NB4 (cell line): ENCODE measurements at places on chromosomes 4 and X.

GRCh38 chr4:74536557-74536956 lies 91.6 kb downstream of the AREG start:
- DNase-seq = no peak

DNA sequence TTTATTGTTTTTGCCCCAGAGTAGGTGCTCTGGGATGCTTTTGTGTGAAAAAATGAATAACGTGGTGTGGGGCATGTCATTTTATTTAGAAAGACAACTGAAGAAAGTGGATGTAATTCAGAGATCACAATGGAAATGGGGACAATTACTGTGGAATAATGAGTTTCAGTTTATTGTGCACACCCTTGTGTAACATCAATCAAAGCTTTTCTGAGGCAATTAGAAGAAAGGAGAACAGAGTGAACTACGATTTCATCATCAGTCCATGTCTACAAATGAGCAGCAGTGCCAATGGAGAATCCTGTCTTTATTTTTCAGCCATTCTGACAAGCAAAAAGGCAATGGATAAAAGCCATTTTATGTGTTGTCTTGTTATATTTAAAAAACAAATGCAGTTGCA lies 339.2 kb downstream of the TMA16 start:
- no peak for DNase-seq

DNA sequence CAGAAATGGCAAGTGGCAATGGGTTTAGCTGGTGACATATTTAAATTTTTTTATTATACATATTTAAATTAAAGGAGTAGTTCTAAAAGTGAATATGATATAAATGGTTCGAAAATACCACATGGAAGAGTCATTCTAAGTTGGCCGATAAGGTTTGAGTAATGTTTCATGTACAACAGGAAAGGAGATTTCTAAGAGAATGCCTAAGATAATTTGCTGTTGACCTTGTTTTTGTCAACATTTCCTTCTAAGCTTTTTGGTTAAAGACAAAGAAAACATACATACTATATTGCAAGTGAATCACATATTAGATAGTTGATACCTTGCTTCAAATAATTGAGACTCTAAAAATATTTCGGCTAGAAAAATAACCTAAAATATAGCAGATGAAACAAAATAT lies 526.6 kb upstream of the SLIT2 start:
- no peak for DNase-seq

GRCh38 chrX:150410513-150410912 lies 47.4 kb downstream of the MAMLD1 start:
- no peak for DNase-seq

DNA sequence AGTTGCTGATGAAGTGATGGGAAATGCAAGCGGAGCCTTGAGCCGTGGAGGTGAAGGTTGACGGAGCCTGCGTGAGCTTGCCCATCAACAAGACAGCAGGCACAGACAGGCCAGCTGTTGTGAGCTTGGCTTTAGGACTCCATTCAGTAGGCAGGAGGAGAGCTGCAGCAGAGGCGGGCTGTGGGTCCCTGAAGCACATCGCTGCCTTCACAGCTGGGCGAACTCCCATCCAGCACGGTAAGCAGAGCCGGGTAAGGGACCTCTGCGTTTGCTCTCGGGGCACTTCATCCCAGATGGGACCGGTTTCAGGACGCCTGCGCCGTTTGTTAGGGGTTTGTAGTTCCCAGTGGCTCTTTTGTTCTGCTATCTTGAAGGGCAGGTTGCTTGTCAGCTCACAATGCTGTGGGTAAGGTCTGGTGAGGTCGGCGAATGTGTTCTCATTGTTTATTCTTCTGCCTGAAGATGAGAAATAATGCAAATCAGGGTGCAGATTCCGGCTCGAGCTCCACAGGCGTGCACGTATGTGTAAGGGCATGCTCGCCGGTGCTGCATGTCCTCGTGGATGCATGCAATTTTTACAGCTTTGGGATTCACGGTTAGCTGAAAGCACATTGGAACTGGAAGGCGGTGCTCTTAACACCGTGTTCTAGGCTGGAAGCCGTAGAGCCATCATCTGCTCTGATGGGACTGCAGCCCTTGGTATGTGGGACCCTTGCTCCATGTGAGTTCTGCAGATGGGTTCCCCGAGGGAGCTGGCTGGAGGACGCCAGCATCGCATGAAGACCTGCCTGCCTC lies 54.6 kb upstream of the CLDN34 start:
- no peak for DNase-seq

- DNase-seq = no peak
These were observed 38.5 kb downstream of the CHRNA9 start for GRCh38 chr4:40373636-40374035.

- no peak for DNase-seq
These were observed 17.6 kb upstream of the DMP1 start for GRCh38 chr4:87632469-87632868.

DNA sequence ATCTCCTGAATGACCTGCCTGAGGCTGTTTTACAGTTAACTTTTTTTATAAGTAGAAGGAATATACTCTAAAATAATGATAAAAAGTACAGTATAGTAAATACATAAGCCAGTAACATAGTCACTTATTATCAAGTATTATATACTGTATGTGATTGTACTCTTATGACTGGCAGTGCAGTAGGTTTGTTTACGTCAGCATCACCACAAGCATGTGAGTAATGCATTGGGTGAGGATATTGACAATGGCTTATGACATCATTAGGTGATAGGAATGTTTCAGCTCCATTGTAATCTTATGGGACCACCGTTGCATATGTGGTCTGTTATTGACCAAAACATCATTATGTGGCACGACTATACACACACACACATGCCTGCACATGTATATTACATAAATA lies 20.5 kb downstream of the NUDT9 start:
- no peak for DNase-seq

DNA sequence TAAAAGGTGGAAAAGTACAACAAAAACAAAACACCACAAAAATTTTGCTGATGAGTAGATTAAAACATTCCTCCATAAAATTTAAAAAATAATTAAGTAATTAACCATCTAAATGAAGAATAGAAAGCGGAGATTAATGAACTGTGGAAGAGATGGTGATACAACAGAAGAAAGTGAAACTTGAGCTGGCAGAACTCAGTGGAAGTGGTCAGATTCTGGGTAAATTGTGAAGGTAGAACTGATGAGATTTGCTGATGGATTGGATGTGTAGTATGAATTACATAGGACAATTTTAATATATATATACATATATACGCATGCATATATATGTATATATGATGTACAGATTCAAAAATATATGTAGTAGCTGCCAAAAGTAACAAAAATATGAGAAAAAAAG lies 73.9 kb downstream of the AMOT start:
- DNase-seq = no peak

GRCh38 chrX:133868682-133869081 lies 116.7 kb downstream of the GPC3 start:
- DNase-seq = no peak

DNA sequence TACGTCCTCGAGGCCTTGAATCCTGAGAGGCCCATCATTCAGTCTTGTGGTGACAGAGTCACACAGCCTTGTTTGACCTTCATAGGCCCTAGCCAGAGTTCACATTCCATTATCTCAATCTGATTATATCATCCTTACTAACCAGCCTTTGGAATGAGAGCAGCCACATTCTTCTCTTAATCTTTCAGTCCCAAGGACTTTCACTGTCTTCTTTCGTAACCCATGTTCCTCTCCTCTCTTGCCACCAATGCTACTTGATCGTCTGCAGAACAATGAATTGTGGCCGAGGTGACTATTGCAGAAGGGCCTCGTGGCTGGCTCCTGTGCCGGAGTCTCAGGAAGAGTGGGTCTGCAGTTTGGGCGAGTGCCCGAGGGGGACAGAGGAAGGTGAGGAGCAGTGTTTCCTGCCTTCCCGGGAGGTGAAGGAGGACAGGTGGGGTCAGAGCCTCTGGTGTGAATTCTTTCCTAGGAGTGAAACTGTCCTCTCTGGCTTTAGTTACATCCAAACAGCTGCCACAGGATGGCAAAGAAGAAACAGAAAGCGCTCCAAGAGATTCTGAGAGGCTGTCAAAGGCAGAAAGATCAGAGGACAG lies 94.6 kb downstream of the LIMCH1 start:
- no peak for DNase-seq

DNA sequence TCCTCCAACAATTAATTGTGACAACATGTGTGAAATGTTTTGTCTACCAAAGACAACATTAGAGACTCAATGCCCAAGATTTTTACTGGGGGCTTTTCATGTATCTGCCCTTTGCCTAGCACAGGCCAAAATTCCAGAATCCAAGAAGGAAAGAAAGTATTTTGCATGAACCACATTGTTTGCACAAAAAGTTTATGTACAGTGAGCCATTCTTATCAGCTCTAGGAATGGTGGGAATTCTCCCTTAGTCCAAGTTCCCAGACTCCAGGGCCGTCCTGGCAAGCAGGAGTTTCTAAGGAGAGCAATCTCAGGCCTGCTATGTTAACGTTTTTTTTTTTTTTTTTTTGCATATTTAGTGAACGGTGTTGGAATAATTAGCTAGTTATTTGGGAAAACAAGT lies 21.6 kb downstream of the GPRASP1 start:
- DNase-seq = no peak

- DNase-seq = no peak
These were observed 46.6 kb downstream of the ANKRD17 start for GRCh38 chr4:73211968-73212367.

DNA sequence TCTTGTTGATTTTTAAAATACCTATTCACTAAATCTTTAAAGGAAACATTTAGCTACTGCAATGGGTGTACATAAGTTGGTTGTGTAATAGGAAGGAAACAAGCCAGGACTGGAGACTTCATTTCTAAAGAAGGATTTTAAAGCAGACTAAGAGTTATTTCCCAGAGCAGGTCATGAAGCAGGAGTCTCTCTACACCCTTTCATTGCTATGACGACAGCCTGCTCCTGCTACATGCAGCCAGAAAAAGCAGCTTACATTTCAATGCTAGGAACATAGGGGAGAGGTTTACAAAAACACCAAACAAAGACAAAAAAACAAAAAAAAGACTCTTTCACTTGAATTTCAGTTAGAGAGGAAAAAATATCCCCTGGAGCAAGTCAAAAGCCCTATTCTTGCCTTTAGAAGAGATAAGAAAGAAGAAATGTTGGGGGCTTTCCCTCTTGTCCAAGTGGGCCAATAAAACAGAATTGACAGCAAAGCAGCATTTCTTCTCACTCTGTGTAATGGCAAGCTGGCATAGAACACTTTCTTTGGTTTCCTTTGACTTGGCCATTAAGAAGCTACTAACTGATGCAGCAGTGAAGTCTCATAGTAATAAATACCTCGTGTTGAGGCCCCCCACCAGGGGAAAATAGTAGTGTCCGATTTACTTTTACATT lies 3.4 kb downstream of the SPARCL1 start:
- no peak for DNase-seq

GRCh38 chr4:2469192-2469984 lies 482 bp downstream of the RNF4 start:
- DNase-seq = peak; percentile 85

- peak; percentile 28 for DNase-seq
These were observed 10.0 kb upstream of the PPA2 start for GRCh38 chr4:105483840-105484239.

GRCh38 chr4:128832243-128832625 lies 22.7 kb downstream of the JADE1 start:
- DNase-seq = no peak

DNA sequence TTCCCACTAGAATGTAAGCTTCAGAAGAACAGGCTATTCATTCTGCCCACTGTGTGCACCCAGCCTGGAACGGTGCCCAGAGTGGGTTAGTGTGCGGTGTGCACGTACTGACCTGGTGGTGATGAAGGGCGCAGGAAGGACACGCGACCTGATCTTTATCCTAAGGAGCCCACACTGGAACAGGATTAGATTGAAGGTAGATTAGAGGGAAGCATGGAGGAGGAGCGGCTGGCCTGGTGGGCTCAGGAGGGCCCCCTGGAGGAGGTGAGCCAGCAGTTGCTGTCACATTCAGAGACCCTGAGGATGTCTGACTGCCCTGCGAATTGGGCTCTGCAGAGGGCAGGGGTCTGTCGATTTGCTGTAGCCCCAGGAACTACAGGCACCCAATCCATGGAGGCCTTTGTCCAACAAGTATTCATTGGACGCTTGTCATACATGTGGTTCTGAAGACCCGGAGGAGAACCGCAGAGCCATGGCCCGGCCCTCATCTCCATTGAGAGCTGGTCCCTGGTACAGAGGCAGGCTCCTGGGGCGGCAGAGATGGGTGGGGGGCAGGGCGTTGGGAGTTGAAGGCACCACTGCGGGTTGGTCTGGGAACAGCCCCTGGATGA lies 73.2 kb downstream of the HTRA3 start:
- no peak for DNase-seq

- peak; percentile 32 for DNase-seq
These were observed 27.9 kb upstream of the BBS7 start for GRCh38 chr4:121898150-121898549.

- DNase-seq = no peak
These were observed 31.1 kb downstream of the RAP2C start for GRCh38 chrX:132188175-132188574.

GRCh38 chr4:99724067-99724466 lies 66.4 kb upstream of the C4orf54 start:
- DNase-seq = no peak

DNA sequence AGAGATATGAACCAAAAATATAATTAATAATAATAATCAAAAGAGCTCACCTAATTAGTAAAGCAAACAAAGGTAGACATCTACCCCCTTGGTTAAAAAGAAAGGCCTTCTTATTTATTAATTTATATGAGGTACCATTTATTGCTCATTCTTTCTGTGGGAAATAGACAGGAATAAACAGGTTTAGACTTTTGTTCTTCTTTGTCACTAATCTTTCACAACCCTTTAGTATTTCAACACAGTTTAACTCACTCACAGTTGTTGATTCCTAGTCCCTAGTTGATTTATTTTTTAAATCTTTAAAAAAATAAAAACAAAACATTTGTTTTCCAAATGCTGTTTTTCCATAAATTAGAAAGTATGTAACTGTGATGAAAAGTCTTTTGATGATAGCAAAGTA lies 5.6 kb downstream of the PPARGC1A start:
- no peak for DNase-seq

- DNase-seq = peak; percentile 93
These were observed at the start of gene SYNPO2 for GRCh38 chr4:118888666-118889311. Gene SYNPO2, plus strand, starts transcription at chr4:118888854. Its CDS starts 183 bp downstream, at chr4:118889037.

DNA sequence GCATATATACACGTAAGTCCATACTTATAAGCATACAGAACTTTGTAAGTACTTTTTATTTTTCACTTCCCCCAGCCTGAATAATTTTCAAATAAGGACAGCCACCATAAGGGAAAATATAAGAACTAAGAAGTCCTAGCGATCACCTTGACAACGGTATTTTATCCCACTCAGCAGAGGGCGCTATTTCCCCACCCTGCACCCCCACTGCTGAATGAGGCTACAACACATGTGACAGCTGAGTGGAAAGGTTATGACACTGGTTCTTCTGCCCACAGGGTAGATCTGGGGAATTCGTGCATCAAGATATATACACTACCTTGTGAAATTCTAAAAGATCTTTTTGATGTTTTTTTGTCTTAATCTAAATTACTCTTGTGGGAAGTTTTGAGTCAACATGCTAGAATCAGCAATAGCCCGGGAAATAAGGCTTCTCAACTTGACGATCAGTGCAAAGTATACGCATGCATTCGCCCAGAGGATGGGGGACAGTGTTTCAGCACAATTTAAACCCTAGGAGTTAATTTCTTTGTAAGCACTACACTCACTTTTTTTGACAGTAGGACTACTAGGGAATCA lies 151.5 kb downstream of the CORIN start:
- peak; percentile 75 for DNase-seq

- no peak for DNase-seq
These were observed 13.6 kb downstream of the DDX53 start for GRCh38 chrX:23013366-23013765.
